ENCODE measurements at places on chromosomes 1 and 21. TPM values are rescaled to one million over a fixed set of nuclear protein-coding genes. Genes with fewer than 3 reads are reported as not detected.

Gene HCRTR1
- not detected for total RNA-seq

Gene ELF3
- 497 TPM for total RNA-seq

Gene ACTL8
- not detected for total RNA-seq

- peaks cover 10% of the 10 kb centered on the region for H3K27me3 ChIP-seq
- no peak overlapping the region for H3K27ac ChIP-seq
- no peaks in the 10 kb centered on the region for H3K36me3 ChIP-seq
- DNase-seq = no peak
Observed at GRCh38 chr1:53057127-53057526, 4.9 kb upstream of the PODN start.

Gene PCP4L1
- not detected for total RNA-seq

Gene DDR2
- 112 TPM for total RNA-seq
